GM12878 (cell line): ENCODE measurements at places on chromosomes 11 and 22. TPM values are rescaled to one million over a fixed set of nuclear protein-coding genes. Genes with fewer than 3 reads are reported as not detected.

DNA sequence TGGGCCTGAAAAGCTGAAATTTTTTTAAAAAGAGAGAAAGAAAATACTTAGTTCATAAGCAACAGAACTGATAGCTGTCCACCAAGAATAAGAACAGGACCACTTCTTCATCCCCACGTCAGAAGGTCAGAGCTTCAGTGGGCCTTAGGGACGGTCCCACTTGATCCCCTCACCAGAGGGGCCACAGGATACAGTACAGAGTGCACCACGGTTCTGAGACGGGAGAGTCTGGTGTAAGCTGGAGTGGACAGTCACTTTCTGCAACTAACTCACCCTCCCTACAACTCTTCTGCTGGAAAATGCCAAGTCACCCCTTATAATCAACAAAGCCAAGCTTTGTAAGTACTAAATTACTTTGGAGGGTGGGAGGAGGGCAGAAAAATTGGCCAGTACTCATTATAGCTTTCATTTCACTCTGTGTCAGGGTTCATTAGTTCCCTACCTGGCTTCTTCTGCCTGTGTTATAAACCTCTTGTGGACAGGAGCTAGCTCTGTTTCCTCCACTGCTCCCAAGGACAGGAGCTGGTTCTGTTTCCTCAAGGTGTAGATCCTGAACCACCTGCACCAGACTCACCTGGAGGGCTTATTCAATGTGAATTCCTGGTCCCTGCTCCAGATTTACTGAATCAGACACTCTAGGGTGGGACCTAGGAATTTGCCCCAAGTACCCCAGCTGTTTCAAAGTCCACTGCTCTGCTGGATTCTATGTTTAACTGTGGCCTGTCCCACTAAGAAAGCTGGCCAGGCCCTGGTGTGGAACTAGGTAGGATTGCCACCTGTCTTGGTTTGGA, 39.6 kb downstream of the SCGB1A1 start:
- no peak for DNase-seq

GRCh38 chr11:95608093-95608492, 181.5 kb downstream of the FAM76B start:
- DNase-seq: no peak

DNA sequence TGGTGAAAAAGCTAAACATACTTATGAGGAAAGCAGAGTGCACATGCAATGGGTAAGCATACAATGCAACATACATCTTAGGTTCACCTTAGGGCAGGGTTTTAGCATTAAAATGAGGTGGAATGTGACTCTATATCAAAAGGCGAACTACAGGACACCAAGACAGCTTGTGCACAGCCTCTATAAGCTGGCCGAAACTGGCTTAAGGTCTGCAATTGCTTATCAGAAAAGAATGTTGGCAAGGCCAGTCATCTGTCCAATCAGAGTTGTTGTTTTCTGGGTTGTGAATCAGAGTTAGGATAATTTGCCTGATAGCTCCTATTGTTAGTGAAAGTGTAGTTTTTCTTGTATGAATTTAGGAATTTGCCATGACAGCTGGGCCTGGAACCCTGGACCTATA, 76.5 kb downstream of the LRRC4C start:
- no peak for DNase-seq

GRCh38 chr22:41021613-41022454, 70.6 kb upstream of the EP300 start:
- no peak for DNase-seq

- no peak for DNase-seq
Measured at GRCh38 chr11:28257761-28258160, 149.6 kb downstream of the METTL15 start.

DNA sequence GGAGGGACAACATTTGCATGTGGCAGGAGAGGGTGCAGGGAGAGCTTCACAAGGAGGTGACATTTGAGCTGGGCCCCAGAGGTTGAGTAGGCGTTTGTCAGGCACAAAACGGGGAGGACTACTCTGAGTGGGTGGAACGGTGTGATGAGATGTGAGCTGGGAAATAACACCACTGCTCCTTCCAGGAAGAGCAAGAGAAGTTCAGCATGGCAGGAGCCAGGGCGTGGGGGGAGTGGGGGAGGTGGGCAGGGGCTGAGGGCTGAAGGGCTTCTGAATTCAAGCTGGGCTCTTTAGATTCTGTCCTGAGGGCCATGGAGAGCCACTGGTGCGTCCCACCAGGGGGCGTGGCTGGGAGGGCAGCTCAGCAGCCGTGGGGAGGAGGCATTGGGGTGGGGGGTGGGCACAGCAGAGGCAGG, 54.2 kb downstream of the OTOG start:
- no peak for DNase-seq

GRCh38 chr11:26245046-26245445, 86.9 kb upstream of the ANO3 start:
- no peak for DNase-seq

- no peak for DNase-seq
Measured at GRCh38 chr11:19632499-19632834, 80.2 kb upstream of the NAV2 start.

The KBTBD3 gene
- 3.9 and 5.3 TPM in 2 replicates for total RNA-seq

DNA sequence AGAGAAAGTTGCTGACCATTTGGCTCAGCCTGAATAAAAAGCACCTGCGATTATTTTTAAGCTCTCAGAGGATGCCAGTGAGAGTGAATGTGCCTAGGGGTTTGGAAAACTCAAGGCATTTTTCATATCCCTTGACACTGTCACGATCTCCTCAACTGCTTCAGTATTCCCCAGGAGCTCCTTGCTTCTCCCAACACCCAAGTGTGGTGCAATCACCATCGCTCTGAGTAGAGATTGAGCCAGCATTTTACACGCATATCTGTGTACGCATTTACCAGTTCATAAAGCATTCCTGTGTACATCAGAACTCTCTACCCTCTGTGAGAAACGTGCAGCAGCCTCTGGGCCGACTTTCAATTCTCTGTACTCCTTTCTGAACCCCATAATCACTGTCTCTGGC, 1.3 kb downstream of the SRRD start:
- DNase-seq: no peak

The OR51B5 gene
- 0.18 TPM in 1 of 2 replicates, not detected in the other for total RNA-seq

DNA sequence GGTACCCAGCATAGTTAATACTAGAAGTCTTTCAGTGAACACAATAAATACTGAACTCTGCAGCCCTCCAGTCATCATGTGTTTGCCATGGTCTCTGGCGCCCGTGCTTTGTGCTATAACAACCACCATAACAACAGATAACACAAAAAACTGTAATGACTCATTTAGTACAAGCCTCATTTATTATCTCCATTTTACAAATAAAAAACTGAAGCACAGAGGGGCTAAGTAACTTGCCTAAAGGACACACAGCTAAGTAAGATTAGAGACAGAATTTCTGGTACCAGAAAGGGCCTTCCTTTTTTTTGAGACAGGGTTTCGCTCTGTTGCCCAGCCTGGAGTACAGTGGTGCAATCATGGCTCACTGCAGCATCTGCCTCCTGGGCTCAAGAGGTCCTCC, 19.5 kb downstream of the RBFOX2 start:
- no peak for DNase-seq

- no peak for DNase-seq
Measured at GRCh38 chr11:15977116-15977515, 379.2 kb downstream of the SOX6 start.

DNA sequence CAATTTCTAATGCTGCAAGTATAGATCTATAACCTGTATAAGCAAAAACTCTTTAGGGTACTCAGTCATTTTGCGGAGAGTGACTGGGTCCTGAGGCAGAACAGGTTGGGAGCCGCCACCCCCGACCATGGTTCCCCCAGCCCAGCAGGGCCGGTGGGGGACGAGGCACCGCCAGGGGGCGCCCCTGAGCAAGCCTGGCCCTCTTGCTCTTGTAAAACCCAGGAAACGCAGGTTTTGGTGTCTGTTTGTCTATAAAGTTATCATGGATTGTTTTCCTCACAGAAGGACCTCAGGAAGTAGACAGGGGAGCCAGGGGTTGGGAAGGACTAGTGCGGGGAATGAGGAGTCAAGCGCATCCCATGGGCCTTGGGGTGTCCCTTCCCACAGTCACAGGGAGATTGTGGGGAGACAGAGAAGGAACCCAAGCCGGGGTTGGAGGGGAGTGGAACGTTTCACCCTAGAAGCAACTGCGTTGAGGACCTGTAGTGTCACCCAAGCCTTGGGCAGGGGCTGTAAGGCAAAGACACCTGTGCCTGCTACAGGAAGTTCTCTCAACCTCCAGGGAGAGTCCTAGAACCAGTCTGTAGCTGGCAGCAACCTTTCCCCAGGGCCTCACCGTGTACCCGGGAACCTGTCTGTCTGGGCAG, 26.4 kb downstream of the KCTD17 start:
- DNase-seq: no peak

DNA sequence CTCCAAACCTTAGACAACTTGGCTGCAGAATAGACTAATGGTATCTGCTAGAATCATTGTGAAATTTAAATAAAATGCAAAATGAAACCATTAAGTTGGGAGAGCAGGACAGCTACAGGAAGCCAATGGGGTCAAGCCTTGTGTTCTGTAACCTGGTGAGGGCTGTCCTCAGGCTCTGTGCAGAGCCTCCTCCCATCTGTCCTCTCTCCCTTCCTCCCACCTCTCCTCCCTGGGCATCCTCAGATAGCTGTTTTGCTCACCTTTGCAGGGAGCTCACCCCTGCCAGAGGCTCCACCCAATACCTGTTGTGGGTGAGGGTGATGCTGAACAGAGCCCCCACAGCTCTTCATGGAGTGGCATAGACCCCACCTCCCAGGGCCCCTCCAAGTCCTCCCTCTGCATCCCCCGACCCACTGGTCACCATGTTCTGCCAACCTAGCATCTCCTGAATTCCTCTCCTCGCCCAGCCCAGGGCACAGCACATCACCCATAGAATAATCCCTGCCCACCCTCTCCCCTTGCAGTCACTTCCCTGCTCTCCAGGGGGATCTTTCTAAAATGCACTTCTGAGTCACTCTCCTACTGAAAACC, 100.3 kb downstream of the PDE2A start:
- DNase-seq: no peak

DNA sequence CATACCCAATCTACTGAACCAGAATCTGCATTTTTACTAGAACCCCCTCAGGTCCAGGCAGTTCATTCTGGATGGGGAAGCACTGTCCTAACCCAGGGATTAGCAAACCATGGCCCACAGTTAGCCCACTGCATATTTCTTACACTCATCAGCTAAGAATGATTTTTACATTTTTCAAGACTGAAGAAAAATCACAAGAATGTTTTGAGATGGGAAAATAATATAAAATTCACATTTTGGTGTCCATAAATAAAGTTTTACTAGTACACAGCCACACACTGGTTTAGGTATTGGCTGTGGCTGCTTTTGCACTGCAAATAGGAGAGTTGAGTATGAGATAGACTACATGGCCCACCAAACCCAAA, 59.4 kb downstream of the PPFIBP2 start:
- DNase-seq: no peak
